A172 (cell line): ENCODE measurements at places on chromosomes 7 and 10.
A peak's percentile ranks its signal among the peaks of the same experiment; 100 is the strongest.

DNA sequence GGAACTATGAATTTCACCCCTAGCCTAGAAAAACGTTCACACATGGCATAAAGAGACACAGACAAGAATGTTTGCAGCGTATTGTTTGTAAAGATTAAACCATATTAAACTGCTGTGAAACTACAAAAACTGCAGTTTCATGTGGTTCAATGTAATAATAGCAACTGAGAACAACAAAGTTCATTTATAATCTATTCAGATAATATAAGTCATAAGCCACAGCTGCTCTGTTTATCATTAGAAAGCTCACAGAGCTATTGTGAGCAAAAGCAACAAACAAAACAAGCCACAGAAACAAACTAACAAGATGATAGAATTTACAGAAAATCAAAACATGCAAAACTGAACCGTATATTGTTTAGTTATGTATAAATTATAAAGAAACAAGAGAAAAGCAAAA, 113.5 kb downstream of the AHR start:
- DNase-seq = no peak

- no peak for DNase-seq
These were observed 198.3 kb downstream of the PRKG1 start for GRCh38 chr10:51272555-51272954.

- DNase-seq = no peak
These were observed 53.4 kb downstream of the HSPA12A start for GRCh38 chr10:116688741-116689495.

DNA sequence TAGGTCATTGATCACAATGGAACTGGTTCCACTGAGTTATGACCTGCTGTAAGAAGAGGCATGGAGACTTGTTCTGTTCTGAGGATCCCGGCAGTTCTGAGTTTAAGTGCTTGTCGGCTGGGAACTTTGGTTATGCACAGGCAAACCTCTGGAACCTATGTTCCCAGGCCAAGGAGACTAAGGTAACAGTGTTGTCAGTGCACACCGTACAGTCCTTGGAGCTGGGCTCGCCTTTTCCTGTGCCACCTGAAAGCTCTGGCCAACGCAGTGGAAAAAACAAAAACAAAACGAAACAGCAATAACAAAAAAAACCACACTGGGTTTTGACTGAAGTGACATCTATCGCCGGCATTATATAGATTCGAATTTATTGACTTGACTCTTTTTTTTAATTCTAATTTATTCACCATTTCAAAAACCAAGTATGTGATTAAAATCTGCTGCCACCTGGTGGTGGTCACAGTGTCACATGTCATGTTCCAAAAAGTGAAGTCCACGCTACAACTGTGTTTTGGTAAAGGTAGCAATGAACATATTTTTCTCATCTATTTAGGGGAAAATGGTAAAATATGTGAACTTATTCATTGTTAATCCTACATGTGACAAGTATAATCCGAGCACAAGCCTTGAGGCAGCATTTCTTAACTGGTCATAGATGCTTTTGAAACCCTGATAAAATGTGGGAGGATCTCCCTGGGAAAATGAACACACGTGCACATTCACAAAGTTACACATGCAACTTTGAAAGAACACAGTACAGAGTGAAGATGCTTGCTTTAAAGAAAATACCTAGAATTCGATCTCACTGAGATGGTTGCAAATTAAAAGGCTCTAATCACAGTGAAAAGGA, 113.8 kb upstream of the PPP2R2D start:
- no peak for DNase-seq

DNA sequence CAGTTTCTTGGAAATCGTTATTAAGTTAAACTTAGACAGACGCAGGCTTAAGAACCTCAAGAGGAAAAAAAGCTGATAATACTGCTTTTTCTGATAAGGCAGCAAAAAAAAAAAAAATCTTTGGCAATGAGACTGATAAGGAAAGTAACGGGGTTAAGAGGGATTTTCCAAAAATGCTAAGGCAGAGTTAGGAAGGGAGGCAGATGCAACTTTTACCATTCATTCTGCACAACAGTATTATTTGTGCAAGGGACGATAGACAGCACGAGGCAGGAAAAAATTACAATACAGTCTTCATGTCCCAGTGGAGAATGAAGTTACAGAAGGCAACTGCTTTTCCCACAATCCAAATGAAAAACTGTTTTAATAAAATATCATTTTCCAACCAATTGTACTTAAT, 194.0 kb downstream of the DOCK4 start:
- no peak for DNase-seq

DNA sequence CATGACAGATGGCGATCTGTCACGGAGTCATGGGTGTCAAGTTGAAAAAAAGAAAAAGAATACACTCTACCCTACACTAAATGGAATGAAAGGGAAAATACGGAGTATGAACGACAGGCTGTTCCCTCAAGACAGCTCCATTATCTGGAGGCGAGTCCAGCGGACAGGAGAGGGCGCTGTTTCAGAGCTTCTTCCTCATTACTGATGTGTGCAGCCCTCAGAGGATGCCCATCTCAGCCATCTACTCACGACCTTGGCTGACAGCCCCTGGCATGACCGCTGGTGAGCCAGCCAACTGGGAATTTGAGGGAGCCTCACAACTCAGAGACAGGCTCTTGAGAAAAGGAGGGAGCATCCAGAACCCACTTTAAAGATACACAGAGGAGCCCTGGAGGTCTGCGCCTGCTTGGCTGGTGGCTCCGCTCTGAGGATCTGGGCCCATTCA, 49.6 kb upstream of the SMNDC1 start:
- peak; percentile 87 for DNase-seq

DNA sequence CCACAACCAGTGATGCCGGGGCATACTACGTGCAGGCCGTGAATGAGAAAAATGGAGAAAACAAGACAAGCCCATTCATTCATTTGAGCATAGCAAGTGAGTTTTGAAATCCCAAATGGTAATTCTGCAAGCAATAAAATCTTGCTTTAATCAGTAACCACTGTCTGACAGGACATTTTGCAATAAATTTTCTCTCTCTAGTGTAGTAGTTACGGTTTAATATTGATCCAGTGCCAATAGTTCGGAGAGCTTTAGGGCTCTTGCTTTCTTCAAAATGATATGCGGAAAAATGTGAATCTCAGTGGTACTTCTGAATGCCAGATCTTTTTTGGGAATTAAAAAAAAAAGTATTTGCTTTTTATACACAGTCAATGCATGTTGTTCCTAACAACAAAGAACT, 520.4 kb downstream of the SDK1 start:
- no peak for DNase-seq

- DNase-seq = no peak
These were observed at the start of gene ABCC2 for GRCh38 chr10:99782447-99783286. Gene ABCC2, plus strand, starts transcription at chr10:99782640. Its CDS starts 205 bp downstream, at chr10:99782845.

DNA sequence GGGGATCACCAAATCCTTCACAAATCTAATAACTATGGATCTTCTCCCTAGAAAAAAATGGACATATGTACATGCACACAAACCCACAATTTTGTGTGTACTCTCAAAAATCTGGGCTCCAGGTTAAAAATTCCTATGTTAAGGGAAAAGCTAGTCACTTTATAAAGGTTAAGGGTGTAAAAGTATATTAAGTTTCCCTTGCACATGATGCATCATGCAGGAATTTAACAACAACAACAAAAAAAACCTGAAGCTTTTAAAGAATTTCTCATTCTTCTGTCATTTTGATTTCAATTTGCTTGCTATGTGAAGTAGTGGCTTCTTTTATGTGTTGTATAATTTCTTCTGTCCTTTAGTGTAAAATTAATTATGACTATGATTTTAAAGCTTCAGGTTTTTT, 123.7 kb downstream of the CNOT4 start:
- no peak for DNase-seq

GRCh38 chr10:7853226-7853842, 35.0 kb downstream of the TAF3 start:
- DNase-seq = no peak

DNA sequence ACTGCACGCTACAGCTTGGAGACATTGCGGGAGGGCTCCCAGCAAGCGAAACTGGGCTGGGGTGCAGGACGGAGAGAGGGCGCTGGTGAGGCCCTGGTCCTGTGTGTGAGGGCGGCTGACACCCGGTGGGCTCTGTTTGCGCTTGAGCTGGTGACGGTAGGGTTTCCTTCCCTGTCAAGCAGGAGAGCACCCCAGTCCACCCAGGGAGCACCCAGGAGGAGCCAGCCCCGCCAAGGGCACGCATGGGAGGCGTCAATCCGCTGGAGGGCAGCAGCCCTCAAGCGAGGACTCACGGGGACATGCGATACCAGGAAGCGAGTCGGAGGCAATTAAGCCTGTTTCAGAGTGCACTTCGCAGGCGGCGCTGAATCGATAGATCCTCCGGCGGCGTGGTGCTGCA, 109.4 kb downstream of the MAD1L1 start:
- no peak for DNase-seq

DNA sequence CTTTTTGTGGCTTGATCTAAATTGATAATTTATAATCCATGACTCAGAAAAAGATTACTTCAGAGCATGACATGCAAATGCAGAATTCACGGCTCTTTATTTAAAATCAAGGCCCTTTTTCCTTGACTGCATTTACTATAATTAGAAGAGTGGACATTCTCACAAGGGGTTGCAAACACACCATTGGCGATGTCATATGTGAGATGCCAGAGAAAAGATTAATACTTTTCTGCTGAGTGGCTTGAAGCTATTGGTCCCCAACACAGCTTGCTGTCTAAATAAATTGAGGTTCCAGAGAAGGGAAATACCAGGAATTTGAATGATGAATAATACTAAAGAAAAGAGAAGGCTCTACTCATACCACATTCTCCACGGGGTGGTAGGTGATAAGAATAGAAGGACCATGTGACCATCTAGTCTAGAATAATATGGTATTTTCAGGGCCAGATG, 78.7 kb upstream of the ARID5B start:
- peak; percentile 46 for DNase-seq

- no peak for DNase-seq
These were observed 185.1 kb downstream of the INHBA start for GRCh38 chr7:41517771-41518170.

DNA sequence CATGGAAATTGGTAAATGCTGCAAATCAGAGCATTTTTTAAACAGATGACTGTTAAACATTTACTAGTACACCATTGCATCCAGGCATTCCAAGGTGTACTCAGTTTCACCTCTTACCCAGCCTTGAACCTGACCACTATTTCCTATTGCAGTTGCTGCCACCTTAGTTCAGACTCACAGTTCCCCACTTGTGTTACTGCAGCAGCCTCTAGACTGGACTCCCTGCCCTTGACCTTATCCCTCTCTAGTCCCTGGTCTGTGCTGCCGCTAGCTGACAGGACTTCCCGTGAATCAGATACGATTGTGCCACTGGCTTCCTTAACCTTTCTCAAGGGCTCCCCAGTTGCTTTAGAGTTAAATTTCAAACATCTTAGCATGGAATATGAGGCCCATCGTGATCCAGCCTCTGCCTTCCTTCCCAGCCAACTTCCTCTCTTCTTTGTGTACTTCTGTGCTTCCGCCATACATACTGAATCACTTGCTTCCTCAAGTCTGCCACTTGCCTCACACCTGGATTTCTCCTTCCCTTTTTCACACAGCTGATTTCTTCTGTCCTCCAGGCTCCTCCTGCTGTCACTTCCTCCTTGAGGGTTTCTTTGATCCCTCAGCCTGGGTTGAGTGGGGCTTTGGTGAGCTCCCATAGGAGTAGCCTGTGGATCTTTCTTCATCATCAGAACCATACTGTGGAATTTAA, 118.7 kb upstream of the GJD4 start:
- no peak for DNase-seq

DNA sequence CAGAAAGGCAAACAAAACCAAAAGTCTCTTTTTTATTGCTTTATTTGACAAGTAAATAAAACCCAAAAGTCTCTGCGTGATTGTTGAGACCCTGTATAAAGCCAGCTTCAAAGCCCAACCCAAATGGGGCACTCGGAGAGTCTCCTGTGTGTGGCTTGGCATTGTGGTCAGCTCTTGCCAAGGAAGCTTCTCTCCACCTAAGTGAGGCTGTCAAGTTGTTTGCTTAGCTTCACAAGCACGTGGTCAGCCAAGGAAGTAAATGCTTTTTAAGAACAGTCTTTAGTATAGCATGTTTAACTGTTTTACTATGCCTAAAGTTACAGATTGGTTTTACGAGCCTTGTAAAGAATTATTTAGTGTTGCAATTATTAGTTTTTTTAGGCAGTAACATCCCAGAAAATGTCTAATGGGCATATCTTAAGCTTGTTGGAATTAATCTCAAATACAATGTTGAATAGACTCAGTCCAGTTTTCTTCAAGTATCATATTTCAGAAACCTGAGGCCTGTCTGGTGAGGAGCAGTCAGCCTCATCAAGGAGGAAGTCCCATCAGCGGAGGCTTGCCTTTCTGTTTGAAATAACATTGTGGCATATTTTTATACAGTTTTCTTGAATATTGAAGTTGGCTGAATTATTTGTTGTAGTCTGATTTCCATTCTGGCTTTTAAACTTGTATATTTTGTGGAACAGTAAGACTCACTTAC, 144.3 kb downstream of the ANKRD30A start:
- DNase-seq = no peak

DNA sequence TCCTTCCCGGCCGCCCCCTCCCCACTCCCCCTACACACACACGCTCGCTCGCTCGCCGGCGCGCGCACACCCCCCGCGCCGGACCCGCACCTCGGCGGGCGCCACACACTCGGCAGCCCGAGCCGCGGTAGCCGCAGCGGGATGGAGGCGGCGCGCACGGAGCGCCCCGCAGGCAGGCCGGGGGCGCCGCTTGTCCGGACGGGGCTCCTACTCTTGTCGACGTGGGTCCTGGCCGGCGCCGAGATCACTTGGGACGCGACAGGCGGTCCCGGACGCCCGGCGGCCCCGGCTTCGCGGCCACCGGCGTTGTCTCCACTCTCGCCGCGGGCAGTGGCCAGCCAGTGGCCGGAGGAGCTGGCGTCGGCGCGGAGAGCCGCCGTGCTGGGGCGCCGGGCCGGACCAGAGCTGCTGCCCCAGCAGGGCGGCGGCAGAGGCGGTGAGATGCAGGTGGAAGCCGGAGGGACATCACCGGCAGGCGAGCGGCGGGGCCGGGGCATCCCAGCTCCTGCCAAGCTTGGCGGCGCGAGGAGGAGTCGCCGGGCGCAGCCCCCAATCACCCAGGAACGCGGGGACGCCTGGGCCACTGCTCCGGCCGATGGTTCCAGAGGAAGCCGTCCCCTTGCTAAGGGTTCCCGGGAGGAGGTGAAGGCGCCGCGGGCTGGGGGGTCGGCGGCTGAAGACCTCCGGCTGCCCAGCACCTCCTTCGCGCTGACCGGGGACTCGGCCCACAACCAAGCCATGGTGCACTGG, at the start of gene SORCS3:
TSS of gene SORCS3 (plus strand) at position 104 of the 750 bp plus-strand sequence.
- DNase-seq = no peak
